NCI-H345 (cell line): ENCODE measurements at places on chromosomes 6 and 20.

GRCh38 chr6:150634176-150634963 is 34.7 kb downstream of the PLEKHG1 start:
- DNase-seq, result no peak

DNA sequence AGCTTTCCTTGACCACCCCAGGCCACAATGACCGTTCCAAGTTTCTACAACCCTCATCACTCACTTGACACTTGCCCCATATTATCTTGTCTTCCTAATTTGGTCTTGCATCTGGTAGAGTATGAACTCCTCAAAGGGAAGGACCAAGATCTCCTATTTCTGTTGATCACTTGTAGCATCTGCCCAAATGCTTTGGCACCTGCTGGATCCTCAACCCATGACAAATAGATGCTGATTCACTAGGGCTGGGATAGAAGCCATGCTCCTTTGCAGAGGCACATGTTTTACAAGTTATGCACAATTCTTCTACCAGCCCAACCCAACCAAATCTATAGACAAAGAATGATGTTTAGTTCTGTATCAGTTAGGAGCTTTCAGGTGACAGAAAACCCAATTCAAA is 110.7 kb downstream of the UNC5CL start:
- no peak for DNase-seq

GRCh38 chr6:110366975-110367374 is 8.8 kb upstream of the METTL24 start:
- no peak for DNase-seq

GRCh38 chr6:86595641-86596040 is 341.7 kb upstream of the HTR1E start:
- no peak for DNase-seq

DNA sequence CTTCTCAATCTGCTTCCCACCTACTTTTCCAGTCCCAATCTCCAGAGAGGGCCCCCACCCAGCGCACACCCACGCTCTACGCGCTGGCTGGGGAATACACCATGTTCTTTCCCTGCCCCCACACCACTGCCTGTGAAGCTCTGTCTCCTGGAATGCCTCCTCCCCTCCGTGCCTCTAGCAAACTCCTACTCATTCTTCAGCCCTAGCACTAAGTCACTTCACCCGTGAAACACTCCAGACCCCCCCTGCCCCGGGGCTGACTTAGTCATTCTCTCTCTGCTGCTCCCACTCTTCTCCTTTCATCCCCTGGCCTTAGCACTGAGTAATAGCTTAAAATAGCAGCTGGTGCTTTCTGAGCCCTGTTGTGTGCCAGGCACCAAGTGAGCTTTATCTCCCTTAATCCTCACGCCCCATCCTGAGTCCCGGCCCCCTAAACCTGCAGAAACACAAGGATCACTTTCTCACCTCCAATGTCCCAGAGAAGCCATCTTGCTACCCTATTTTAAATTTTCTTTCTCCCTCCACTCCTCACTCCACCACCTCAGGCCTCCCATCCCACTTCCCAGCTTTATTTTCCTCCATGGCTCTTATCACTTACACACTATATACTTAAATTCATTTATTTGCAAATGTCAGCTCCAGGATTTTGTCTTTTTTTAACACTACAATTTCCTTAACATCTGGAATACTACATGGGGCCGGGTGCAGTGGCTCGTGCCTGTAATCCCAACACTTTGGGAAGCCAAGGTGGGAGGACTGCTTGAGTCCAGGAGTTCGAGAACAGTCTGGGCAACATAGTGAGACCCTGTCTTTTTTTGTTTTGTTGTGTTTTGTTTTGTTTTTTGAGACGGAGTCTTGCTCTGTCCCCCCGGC is 6.3 kb upstream of the PARD6B start:
- no peak for DNase-seq

GRCh38 chr6:1667012-1667804 is 57.5 kb downstream of the FOXC1 start:
- DNase-seq, result no peak

DNA sequence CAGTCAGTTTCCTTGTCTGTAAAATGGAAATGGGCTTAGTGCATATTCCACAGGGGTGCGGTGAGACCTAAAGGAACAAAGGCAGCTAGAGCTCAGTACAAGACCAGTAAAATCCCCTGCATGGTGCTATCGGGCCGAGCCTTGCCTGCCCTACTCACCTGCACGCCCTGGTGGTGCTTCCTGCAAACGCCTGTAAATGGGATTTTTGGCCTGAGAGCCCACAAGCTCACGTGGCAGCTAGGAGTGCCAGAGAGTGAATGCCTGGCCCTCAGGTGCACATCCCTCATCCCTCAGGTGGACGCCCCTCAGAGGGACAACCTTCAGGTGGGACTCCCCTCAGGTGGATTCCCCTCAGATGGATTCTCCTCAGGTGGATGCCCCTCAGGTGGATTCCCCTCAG is 48.0 kb upstream of the VSX1 start:
- DNase-seq, result no peak

GRCh38 chr20:59153355-59153681 is 10.3 kb upstream of the ZNF831 start:
- no peak for DNase-seq

DNA sequence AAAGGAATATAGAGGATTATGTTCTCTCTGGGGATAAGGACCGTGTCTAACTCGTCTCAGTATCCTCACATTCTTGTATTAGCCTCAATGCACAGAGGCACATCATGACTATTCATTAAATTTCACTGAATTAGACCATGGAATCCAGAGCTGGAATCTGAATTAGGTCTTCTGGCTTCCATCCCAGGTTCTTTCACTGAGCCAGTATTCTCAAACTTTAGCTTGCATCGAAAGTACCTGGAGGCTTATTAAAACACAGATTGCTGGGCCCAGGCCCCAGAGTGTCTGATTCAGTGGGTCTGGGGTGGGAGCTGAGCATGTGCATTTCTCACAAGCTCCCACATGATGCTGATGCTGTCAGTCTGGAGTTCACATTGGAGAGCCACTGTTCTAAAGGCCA is 142.0 kb downstream of the UST start:
- no peak for DNase-seq

DNA sequence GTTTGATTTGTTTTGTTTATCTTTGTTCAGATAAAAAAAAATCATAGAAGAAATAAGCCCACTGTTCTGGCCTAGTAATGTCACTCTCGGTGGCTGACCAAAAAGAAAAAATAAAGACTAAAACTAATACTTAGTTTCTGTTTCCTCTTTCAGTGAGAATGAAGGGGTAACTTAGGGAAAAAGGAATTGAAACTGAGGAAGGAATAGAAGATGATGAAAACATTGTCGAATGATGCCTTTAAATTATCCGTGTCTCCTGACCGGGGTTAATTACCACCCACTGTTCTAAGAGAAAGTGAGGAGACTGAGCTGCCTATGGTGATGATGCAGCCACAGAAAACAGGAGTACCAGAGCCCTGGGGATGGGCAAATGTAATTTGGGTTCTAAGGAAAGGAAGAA is 73.1 kb downstream of the PTCHD4 start:
- DNase-seq, result no peak

DNA sequence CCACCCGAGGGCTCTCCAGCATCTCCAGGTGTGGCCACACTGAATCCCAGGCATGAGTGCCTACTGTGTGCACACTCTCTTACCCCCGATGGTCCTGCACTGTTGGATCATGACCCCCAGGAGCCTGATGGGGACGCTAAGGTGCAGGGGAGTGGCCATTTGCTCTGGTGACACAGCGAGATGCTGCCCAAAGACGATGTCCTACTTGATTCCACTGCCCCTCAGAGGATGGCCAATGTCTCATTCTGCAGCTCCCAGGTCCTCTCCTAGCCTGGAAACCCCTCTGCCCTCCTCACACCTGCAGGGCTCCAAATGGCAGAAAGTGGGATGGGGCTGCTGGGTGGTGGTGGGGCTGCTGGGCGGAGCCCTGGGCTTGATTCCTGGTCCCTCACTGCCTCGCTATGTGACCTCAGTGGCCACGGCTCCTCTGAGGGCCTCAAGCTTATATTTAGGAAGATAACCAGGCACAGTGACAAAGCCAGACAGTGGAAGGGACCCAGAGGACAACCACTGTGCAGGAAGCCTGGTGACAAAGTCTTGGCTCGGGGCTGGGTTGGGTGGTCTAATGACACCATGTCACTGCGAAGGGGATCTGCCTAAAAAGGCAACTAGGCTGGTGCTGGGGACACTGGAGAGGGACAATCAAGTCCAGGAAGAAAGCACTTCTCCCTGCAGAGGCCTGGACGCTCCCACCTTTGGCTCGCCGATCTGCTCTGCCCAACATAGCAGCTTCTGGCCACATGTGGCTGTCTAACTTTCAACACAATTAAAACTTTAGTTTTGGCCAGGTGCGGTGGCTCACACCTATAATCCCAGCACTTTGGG is 28.4 kb downstream of the TGM2 start:
- DNase-seq, result no peak

- DNase-seq, result no peak
Observed at GRCh38 chr6:121395736-121396135, 39.7 kb upstream of the GJA1 start.

DNA sequence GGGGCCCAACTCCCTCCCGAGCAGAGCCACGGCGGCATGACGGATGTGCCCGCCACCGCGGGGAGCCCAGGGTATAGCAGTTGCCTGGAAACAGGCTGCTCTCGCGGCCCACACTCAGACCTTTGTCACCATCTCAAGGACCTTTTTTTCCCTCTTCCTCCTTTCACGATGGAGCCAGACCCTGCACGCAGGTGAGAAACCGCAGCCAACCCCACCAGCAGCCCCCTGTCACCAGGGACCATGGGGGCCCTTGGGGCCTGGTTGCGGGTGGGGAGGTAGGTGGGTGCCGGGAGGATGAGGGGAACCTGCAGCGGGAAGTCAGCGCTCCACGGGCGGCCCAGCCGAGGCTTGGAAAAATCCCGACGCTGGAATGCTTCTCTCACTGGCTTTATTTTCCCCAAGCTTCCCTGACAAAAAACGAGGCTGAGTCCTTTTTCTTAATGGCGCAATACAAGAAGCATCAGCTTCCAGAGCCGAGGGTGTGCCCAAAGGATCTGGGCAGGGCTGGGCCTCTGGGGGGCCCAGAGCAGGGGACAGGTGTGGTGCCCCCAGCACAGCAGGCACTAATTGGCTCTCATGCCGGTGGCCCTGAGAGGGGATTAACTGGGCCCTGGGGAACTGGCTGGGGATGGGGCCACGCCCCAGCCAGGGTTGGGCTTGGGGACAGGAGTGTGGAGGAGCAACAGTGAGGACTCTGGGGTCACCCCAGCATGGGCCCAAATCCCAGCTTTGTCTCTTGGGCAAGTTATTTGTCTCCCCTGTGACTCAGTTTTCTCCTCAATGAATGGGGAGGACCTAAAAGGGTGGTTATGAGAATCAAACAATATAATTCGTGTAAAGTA is 23.9 kb downstream of the NOL4L start:
- peak; percentile 84 for DNase-seq

- no peak for DNase-seq
Observed at GRCh38 chr20:51871943-51872342, 69.6 kb upstream of the SALL4 start.

- DNase-seq, result no peak
Observed at GRCh38 chr6:144467921-144468320, 182.8 kb downstream of the UTRN start.

- DNase-seq, result no peak
Observed at GRCh38 chr20:5715071-5715841, 34.9 kb upstream of the SHLD1 start.

GRCh38 chr20:22682381-22682780 is 98.0 kb upstream of the FOXA2 start:
- DNase-seq, result no peak

- no peak for DNase-seq
Observed at GRCh38 chr6:148271711-148272439, 70.8 kb upstream of the SASH1 start.

GRCh38 chr20:7499201-7499600 is 441.1 kb downstream of the HAO1 start:
- DNase-seq, result no peak

- DNase-seq, result no peak
Observed at GRCh38 chr6:43081043-43081442, 4.9 kb downstream of the PTK7 start.

GRCh38 chr20:24497851-24498250 is 28.4 kb downstream of the SYNDIG1 start:
- DNase-seq, result peak; percentile 95

GRCh38 chr6:68695838-68696237 is 60.8 kb downstream of the ADGRB3 start:
- DNase-seq, result no peak

DNA sequence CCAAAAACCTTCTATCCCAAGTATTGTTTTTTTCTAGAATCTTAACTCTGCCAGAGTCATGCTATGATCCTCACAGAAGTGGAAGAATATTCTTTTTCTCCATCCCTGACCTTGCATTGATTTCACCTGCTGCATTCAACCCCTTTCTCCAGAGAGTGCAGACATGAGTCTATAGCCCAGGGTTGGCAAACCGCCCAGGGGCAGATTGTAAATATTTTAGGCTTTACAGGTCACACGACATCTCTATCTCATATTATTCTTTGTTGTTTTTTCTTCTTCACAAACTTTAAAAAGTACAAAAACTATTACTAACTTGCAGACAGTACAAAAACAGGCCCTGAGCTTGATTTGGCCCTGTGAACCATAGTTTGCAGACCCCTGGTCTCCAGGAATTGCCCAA is 112.1 kb upstream of the ASF1A start:
- DNase-seq, result peak; percentile 30

DNA sequence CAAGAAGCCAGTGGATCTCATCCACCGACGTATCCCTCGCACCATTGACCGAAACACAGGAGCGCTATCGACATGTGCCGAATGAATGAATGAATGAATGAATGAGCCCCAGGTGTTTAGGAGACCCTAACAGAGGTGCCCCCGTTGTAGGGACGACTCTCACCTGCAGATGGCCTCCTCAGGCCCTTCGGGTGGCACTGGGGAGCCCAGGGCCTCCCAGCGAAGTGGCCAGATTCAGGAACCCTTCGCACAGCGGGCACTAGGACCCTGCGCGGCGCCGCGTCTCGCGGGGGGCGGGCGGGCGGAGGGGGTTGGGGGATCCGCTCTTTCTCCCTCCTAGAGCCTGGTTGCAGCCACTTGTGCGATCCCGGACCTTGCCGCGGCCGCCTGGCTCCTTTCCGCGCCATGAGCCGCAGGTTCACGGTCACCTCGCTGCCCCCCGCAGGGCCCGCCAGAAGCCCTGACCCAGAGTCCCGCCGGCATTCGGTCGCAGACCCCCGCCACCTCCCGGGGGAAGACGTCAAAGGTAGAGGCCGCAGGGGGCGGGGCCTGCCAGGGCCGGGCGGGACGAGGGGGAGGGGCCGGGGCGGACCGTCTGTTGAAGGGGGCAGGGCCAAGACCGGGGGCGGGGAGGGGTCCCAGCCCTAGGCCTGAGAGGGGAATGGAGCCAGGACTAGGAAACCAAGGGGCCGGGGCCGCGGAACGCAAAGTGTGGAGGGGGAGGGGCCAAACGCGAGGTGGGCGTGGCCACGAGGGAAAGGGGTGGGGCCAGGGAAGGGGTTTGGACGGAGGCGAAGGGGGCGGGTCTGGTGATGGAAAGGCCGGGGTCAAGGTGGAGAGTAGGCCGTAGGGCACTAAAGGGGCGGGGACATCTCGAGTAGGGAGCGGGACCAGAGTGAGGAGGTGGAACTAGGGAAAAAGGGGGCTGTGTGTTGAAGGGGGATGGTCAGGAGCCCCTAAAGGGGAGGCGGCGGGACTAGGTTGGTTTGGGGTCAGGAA is 7.4 kb upstream of the SLC12A5 start:
- DNase-seq, result peak; percentile 93
